ENCODE measurements at places on chromosomes 6 and 20.
A peak's percentile ranks its signal among the peaks of the same experiment; 100 is the strongest.

GRCh38 chr20:38113401-38114325 lies 51.4 kb downstream of the TGM2 start:
- peak; percentile 59 for DNase-seq

- DNase-seq: no peak
These were observed 306.4 kb upstream of the RNF217 start for GRCh38 chr6:124655866-124656265.

- peak; percentile 14 for DNase-seq
These were observed 105.5 kb downstream of the HUS1B start for GRCh38 chr6:551405-551804.

- DNase-seq: peak; percentile 98
These were observed 215.2 kb downstream of the TMEM242 start for GRCh38 chr6:157107915-157108651.

- DNase-seq: peak; percentile 11
These were observed 12.1 kb downstream of the FOXS1 start for GRCh38 chr20:31833130-31833930.

DNA sequence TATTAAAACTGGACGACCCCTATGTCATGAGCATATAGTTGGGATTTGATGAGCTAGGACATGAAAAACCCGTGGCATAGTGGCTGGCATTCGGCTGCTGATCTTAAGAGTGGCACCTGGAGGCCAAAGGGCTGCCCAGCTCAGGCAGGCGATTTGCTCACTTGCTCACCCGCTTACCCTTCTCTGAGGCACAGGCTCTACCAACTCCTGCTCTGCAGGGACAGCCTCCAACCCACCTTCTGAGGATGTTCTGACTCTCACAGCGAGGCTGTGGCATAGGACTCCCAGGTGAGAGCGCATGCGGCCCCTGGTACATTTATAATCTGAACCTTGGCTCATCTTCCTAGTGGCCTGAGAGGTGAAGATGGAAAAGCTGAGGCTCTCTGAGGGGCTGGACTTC lies 995 bp downstream of the RSPO4 start:
- no peak for DNase-seq

DNA sequence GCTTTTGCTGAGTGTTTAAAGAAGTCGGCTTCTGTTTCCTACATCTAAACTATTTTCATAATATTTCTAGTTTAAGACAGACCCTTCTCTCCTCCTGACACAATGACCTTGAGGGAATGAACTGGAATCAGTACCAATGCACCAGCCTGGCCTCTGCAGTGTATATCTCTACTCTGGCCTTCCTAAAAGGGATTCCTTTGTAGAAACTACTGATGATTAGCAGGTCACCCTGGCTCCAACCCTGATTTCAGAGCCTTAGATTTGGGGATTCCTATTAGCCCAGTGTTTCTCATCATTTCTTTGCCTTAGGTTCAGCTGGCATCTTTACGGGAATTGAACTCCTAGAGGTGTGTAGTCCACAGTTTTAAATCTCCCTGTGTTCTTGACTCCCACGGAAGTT lies 75.4 kb downstream of the ADGRB3 start:
- no peak for DNase-seq

- DNase-seq: no peak
These were observed 120.8 kb downstream of the MAP7 start for GRCh38 chr6:136429264-136430065.

DNA sequence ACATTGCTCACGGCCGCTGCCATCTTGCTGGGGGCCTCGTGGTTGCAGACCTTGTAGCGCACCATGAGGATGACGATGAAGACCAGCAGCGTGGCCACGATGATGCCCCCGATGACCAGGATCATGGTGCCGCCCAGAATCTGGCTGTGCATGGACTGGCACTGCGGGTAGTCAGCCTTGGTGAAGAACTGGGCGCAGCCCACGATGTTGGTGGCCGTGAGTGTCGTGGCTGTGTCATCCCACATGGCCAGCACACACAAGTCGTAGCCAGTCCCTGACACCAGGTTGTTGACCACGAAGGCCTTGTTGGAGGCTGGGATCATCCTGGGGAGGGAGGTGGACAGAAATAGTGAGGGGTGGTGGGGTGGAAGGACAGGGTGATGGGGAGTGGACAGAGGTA lies 194.6 kb downstream of the LRFN2 start:
- no peak for DNase-seq

- no peak for DNase-seq
These were observed 38.1 kb upstream of the UTRN start for GRCh38 chr6:144246988-144247387.

DNA sequence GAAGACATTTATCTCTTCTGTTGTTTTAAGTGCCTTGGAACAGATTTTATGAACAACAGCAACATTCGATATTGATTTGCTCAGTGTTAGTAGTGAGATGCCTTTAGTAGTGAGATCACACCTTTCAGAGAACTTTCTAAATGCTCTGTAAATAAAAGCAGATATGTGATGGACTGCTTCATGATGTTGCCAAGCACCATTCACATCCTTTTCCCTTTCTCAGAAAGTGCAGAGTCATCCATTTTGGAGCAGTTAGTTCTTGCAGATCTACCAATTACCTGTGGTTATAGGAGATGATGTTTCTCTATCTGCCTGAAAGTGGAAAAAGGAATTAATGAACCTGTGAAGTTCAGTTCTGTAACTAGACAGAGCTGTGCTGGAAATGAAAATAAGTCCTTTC lies 27.0 kb downstream of the CBFA2T2 start:
- DNase-seq: peak; percentile 16

- no peak for DNase-seq
These were observed 9.9 kb downstream of the RALGAPA2 start for GRCh38 chr20:20702330-20703245.

GRCh38 chr6:79718509-79719247 lies 87.5 kb downstream of the SH3BGRL2 start:
- DNase-seq: no peak

- peak; percentile 36 for DNase-seq
These were observed 4.8 kb downstream of the PPP1R10 start for GRCh38 chr6:30612213-30612612.

GRCh38 chr20:1075616-1076015 lies 42.8 kb upstream of the PSMF1 start:
- no peak for DNase-seq

- DNase-seq: no peak
These were observed 645 bp downstream of the REV3L start for GRCh38 chr6:111482188-111482958.

GRCh38 chr6:90645634-90646033 lies 58.8 kb upstream of the MAP3K7 start:
- no peak for DNase-seq

GRCh38 chr20:59596690-59597089 lies 7.7 kb upstream of the PHACTR3 start:
- no peak for DNase-seq

- DNase-seq: no peak
These were observed 41.9 kb downstream of the FOXP4 start for GRCh38 chr6:41588111-41588510.

GRCh38 chr20:43751167-43752050 lies 24.6 kb upstream of the GTSF1L start:
- peak; percentile 95 for DNase-seq

Measured in amniotic epithelial cell (primary cell).